Stimulated activated CD4-positive, alpha-beta T cell treated with anti-CD3 and anti-CD28 coated beads, Interleukin-1b, Interleukin-23, amount 100 ng/mL, for 48 hours (primary cell): ENCODE measurements at places on chromosomes 7 and 10.

GRCh38 chr10:3784510-3785250 is at the start of gene KLF6:
KLF6 (minus strand) TSS chr10:3785209; CDS start chr10:3785014, 195 bp downstream.
- no peak for DNase-seq

GRCh38 chr10:12602521-12602920 is 253.2 kb downstream of the CAMK1D start:
- no peak for DNase-seq

- no peak for DNase-seq
These were observed 227.0 kb downstream of the BBS9 start for GRCh38 chr7:33356336-33356735.

DNA sequence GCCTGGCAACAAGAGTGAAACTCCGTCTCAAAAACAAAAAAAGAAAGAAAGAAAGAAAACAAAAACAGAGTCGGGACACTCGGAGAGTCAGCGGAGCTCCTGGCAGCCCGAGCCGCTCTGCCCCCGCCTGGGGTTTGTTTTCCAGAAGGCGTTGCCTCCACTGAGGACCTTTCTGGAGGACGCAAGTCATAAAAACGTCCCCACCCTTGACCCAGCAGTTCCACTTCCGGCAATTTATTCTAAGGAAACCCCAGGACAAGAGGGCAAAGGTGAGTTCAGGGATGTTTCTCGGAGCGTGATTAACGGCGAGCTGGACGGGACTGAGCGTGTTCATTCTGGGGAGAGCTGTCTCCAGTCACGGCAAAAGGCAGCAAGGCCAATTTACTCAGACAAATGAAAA is 27.0 kb upstream of the SUN1 start:
- DNase-seq: no peak
